ENCODE measurements at places on chromosomes 13 and 19. TPM values are rescaled to one million over a fixed set of nuclear protein-coding genes. Genes with fewer than 3 reads are reported as not detected.

DNA sequence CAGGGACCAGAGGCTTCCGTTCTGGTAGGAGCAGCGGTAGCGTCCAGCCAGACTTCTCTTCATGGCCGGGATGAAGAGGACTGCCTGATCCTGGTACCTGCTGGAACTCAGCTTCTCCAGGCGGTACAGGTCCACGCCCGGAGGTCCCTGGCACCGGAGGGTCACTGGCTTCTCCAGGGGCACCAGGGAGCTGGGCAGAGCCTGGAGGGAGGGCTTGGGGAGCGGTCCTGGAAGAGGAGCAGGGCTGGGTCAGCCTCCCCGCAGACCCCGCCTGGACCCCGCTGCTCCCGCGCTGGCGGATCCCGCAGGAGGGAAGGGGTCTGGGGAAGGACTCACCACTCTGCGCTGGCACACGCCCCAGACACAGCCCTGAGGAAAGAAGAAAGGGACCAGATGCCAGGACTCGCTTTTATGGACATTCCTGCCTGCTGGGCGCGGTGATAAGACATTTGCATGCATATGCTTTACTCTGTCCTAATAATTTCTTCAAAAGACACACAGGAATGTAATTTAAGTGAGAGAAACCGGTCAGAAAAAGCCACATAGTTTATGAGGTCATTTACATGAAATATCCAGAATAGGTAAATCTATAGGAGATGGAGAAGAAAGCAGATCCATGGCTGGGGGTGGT is 5.8 kb downstream of the GP6 start:
- no peak for DNase-seq

- DNase-seq: no peak
Observed at GRCh38 chr13:24670961-24671381, 9.2 kb upstream of the ATP12A start.

DNA sequence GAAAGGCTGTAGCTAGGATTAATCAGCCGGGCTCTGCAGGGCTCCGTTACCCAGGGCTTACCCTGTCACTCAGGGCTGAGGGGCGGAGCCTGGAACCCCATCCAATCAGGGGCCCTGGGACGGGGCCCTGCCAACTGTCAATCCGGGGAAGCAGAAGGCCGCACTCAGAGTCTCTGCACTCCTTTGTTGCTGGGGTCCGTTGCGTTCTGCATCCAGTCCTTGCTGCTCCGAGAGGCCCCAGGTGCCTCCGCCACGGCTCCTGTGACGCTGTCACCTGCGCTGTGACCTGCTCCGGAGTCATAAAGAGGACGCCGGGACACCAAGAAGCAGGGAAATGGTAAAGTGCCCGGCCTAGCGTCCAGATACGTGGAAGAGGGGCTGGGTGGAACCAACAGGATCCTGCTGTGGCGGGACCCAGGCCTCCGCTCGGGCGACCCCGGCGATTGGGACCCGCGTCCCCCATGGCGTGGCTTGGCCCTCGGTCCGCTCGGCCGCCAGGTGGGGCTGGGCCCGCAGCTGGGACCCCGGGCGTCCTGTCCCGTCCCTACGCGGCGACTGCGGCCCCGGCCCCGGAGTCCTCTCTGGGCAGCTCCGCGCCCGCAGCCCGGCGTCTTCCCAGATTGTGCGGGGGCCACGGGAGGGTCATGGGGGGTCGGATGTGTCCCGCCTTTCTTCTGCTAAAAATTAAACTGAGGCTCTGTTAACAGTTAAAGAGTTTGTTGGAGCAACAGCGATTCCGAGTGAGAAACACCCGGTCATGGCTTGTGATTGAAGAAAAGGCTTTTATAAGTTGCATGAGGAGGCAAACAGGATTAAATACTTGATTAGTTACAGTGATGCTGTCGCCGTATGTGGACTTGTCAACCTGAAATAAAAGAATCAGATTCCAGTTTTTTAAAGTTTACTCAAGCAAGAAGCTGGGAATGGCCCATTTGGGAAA is at the start of gene ZNF491:
TSS of gene ZNF491 (plus strand) at position 133 of the 940 bp plus-strand sequence. CDS start 7,431 bp downstream, outside the sequence.
- peak; percentile 97 for DNase-seq

DNA sequence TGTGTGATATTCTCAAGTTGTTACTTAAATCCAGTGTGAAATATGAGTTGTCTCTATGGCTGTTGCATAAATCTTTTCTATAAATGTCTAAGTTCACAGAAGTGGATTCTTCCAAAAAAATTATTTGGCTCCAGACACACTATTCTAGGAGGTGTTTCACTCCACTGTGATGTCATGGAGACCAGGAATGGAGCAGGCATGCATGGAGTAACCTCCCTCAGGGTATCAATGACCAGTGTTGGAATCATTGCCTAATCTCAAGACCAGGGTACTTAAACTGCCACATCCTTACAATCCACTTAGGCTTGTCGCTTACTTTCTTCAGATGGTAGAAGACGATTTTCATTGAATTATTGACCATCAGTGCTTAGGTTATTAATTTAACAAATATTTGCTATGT is 55.4 kb downstream of the LRRC63 start:
- DNase-seq: no peak

- DNase-seq: no peak
Observed at GRCh38 chr13:99199541-99200431, 868 bp upstream of the UBAC2 start.

GRCh38 chr19:18785179-18786124 is 5.7 kb downstream of the COMP start:
- DNase-seq: peak; percentile 79

- DNase-seq: peak; percentile 34
Observed at GRCh38 chr13:101514695-101515275, 62.3 kb downstream of the ITGBL1 start.

GRCh38 chr19:4493929-4494690 is 22.0 kb downstream of the HDGFL2 start:
- no peak for DNase-seq

- DNase-seq: peak; percentile 95
Observed at GRCh38 chr19:17687857-17688784, at the start of gene UNC13A. UNC13A (minus strand) TSS chr19:17688354; CDS start chr19:17688199, 155 bp downstream.

GRCh38 chr13:32228330-32229041 is 86.7 kb downstream of the ZAR1L start:
- DNase-seq: no peak

DNA sequence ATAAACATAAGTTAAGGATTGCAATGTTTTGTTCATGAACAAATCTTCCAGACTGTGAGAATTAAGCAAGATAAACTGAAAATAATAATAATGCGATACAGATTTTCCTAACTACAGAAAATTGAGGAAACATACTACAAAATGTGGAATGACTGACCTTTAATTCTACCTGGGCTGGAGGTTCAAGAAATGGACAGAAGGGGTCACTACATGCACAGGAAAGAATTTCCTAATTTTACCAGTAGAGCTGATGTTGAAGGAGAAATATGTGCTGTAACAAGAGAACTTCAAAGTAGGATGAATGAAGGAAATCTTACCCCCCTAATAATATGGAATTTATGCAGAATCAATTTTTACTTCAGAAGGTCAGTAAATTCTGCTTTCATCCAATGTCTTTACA is 62.3 kb downstream of the ZNF627 start:
- DNase-seq: no peak

DNA sequence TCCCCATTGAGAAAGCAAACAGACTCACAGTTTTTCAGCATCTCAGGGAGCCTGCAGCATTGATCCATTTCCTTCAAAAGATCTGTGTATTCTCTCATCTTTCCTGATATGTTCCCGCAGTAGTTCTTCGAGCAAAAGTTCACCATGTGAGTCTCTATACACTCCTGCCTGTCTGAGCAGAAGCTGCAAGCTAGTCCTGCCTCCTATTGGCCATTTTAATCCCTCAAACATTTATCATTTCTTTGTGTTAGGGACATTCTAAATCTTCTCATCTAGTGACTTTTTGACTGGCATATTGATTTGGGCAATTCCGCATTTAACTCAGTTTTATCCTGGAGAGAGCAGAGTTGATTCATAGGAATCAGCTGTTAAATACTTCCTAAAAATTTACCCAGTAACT is 660.4 kb upstream of the KLF12 start:
- no peak for DNase-seq

- DNase-seq: no peak
Observed at GRCh38 chr13:76904507-76904906, 18.3 kb upstream of the KCTD12 start.

GRCh38 chr13:75458696-75459422 is 23.1 kb downstream of the TBC1D4 start:
- DNase-seq: peak; percentile 12

DNA sequence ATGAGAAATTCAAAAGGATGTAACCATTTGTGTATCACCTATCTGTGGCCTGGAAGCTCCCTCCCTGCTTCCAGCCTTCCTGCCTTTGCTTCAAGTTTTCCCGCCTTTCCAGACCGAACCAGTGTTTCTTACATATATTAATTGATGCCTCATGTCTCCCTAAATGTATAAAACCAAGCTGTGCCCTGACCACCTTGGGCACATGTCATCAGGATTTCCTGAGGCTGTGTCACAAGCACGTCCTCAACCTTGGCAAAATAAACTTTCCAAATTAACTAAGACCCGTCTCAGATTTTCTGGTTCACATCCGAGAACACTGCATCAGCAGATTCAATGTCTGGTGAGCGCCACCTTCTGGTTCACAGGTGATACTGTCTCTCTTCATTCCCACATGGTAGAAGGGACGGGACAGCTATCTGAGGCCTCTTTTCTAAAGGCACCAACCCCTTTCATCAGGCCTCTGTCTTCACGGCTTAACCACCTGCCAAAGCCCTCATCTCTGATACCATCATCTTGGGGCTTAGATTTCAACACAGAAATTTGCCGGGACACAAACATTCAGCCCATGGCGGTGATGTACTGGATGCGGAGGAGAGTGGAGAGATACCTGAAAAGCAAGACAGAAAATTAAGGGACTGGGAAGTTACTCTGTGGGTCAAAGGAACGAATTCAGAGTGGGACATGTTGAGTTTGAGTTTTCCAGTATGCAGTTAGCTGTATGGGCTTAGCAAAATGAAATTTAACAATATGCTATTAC is 58.7 kb upstream of the PABPC3 start:
- DNase-seq: peak; percentile 54

- no peak for DNase-seq
Observed at GRCh38 chr13:85719749-85720148, 79.5 kb downstream of the SLITRK6 start.

GRCh38 chr13:43846496-43847158 is 32.9 kb downstream of the CCDC122 start:
- DNase-seq: no peak

The IRGC gene
- total RNA-seq: not detected

The KBTBD6 gene
- total RNA-seq: 37.4 TPM

The DKKL1 gene
- 0.73 TPM for total RNA-seq

All from cerebellum (tissue), 4 donors.